ENCODE measurements at places on chromosomes 5 and 9.

DNA sequence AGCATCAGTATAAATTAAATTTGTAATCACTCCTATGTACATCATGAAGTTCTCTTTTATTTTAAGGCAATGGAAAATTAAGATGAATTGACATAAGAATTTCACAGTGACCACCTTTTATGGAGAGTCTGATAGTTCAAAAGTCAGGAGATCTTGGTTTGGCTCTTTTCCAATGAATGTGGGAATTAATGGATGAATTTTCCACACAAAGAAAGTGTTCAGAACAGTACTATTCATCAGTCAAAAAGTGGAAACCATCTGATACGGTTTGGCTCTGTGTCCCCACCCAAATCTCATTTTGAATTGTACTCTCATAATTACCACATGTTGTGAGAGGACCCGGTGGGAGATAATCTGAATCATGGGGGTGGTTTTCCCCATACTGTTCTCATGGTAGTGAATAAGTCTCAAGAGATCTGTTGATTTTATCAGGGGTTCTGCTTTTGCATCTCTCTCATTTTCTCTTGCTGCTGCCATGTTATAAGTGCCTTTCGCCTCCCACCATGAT is 24.5 kb downstream of the CCDC125 start:
- no peak for DNase-seq

GRCh38 chr5:147557876-147558745 is 48.2 kb upstream of the DPYSL3 start:
- no peak for DNase-seq

DNA sequence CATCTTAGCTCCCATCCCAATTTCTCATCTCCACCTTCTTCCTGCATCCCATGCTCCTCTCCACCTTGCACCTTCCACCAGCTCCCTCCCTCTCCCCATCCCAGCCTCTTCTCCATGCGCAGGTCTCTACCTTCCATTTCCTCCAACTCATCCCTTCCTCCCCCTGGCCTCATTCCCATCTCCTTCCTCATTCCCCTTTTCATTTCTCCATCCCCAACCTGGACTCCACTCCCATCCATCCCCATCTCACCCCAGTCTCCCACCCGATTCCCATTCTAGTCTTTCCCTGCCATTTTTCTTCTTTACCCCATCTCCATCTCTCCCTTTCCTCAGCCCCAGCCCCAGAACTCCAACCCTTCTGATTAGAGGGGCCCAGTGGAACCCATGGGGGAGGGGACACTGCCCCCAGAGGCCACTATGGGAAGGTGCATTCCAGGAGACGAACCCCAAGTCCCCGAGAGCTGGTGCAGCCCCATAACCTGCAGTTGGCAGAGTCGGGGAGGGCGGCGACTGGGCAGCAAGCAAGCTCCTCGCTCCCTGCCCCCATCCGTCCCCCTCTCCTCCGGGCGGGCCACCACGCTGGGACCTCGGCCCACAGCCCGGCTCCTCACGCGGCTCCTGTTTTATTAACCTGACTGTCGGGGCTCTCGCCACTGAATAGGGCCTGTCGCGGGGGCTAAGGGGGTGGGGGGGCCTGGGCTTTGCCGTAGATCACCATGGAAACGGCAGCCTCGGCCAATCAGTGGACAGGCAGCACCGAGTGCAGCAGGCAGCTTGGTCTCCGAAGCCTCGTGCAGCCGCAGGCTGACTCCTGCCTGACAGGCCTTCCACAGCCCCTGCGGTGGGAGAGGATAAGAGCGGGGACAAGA is 66.7 kb downstream of the PCDH1 start:
- no peak for DNase-seq

- DNase-seq = no peak
These were observed 9.6 kb upstream of the AMBP start for GRCh38 chr9:114087721-114088120.

DNA sequence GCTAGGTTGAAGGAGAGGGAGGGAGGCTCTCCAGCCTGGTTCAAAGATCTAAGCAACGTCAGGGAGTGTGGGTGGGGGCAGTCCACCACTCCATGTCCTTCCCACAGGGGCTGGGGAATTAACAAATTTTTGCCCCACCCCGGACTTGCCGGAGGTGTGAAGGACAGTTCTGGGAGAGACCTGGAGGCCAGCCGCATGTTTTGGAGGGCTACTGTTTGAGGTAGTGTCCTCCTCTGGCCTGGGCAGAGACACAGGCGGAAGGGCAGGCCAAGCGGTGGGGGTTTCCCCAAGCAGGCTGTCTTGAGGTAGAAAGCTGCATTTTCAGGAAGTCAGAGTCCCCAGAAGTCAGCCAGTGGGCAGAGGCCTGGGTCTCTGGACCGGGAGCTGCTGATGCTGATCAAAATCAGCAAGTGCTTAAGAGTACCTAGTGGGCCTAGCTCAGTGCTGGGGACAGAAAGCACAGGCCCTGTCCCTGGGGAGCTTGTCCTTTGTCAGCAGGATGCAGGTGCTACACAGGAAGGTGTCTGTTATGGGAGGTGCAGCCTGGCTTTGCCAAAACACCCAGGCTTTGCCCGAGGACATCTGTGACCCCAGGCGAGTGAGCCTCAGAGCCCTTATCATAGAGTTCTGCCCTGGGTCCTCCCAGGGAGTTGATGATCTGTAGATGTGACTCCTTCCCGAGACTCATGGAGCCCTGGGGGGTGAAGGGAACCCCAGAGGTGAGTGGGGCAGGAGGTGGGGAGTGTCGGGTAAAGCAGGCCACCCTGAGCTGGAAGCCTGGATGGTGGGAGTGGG is 18.5 kb downstream of the JADE2 start:
- DNase-seq = no peak

DNA sequence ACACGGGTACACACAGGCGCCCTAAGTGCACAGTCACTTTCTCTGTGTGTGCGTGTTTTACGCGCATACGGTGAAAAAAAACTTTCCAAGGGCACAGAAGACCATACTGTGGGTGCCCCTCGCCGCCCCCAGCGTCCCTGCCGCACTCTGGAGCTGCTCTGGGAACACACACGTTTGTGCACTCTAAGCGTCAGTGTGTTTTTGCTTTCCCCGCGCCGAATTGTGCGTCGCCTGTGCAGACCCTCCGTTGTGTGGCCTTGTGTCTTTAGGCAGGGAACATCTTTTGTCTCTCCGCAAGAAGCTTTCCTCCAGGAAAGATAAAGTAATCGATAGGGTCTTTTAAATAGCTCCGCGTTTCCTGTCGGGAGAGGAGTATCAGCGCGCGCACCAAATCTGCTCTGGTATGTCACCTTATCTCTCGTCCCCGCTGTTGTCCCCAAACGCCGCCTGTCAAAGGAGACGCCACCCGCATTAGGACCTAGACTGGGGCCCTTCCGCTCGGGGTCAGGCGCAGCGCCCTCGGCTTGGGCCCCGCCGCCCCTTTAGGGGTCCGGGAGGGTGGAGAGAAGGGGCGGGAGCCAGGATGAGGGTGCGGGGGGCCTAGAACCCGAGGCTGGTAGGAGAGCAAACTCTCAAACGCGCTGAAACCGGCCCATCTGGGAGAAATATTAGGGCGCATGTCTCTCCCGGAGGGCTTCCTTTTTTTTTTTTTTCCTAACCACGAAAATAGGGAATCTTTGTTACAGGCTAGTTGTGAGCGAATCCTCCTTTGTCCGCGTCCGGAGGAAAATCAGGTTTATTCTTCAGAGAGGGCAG is 10.5 kb upstream of the NKX2-5 start:
- no peak for DNase-seq

GRCh38 chr5:145666591-145666990 is 168.6 kb downstream of the PRELID2 start:
- DNase-seq = no peak

GRCh38 chr9:34454571-34455065 is 3.8 kb downstream of the FAM219A start:
- DNase-seq = no peak

DNA sequence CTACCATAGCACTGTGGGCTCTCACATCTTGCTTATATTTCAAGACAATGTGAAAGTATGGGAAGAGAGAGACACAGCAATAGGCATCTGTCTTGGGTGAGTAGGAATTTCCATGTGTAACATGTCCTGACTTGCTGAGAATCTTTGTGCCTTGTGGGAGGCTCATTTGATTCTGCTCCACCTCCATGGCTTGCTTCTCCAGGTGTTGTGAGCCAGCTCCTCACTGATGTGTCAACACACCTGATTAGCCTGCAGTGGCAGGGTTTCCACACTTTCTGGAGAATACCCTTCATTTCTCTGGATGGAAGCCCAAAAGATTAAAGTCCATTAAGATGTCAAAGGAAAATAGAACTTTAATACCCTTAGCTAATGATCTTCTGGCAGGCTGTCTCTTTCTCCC is 613.6 kb downstream of the ZNF608 start:
- DNase-seq = no peak

DNA sequence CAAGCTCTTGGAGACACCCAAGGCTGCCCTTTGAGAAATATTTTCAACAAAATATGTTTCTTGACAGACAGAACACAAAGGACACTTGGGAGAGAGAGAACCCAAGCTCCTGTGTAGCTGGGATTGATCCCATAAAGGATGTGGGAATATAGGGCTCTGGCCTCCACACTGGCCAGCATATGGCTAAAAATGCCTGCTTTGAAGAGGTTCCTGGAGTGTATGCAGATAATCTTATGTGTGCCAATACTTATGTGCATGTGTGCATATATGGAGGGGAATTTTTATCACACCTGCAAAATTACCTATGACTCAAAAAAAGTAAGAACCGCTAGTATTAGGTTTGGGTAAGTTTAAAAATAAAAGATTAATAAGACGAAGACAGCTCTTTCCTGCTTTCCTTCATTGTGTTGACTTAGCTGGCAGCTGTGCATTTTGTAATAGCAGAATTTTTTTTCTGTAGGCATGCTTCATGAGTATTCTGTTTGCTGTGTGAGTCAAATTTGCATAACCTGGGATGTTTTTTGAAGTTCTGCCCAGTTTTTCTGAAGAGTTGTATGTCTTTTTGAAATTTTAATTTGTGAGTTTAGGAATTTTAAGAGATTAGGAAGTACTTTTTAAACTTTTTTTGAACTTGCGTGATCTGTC is 42.6 kb downstream of the HACD4 start:
- no peak for DNase-seq

GRCh38 chr9:129317179-129318011 is 139.3 kb upstream of the IER5L start:
- no peak for DNase-seq

DNA sequence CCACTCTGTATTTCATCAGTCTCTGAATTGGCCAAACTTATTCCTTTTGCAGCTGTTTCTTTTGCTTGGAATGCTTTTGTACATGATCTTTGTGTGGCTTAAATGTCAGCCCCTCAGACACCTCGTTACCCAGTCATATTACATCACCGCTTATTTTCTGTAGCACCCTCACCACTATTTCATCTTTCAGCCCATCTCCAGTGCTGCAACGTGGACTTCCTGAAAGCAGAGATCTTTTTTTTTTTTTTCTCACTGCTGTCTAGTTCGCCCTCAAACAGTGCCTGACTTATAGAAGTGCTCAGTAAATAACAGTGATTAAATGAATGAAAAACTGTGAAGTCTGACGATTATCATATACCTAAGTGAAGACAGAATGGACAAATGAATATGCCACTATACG is 835 bp downstream of the SRA1 start:
- DNase-seq = no peak

DNA sequence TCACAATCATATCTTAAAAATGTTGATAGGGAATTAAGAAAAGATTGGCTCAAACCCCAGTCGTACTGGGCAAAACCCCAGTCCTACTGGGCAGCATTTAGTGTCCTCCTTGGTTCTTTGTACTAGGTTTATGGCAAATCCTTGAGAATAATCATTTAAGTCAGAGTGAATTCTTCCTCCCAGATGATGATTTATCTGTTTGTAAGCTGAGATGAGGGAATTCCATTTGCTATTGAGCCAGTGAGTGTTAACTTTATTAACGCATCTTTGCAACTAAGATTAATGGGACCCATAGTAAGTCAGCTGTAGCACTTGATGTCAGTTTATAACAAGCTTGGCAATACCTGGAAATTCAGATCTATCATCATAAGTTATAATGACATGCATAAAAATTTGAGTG is 821.8 kb upstream of the DMAC1 start:
- no peak for DNase-seq

DNA sequence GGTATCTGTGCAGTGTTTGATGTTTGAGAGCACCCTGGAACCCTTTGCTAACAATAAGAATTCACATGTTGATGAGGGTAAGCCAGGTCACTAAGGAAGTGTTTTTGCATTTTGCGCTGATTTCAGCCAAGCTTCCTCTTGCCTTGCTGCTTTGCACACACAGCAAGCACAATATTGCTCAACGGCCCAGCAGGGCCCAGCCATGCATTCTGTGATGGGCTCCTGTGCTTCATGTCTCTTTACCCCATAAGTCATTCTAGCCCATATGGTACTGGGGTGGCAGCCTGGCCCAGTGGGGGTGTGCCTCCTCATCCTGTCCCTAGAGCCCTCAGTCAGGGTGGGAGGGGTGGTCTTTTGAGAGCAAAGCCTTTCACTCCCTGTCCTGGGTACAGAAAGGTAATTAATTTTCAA is 481.3 kb downstream of the GADD45G start:
- DNase-seq = no peak

DNA sequence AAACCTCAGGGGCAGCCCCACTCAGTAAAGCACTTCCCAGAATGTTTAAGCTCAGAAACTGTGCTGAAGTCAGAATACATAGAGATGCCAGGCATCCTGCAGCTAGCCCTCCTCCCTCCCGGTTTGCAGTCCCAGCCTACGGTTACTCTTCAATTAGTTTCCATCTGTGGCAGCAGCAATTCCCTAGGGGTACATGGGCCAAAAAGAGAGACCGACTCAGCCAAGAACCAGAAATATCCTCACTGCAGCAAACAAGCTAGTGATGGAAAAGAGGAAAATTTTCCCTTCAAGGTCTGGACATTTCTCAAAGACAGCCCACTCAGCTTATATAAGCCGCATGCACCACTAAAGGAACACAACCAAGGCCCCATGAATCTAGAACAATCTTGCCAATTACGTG is 89.1 kb upstream of the PPP2R2B start:
- no peak for DNase-seq

- DNase-seq = no peak
These were observed 60.2 kb downstream of the MLLT3 start for GRCh38 chr9:20562051-20562450.

- no peak for DNase-seq
These were observed 94.7 kb downstream of the KLHL3 start for GRCh38 chr5:137641148-137641547.

GRCh38 chr5:78245136-78245535 is 49.4 kb downstream of the AP3B1 start:
- no peak for DNase-seq

- DNase-seq = no peak
These were observed 1640.9 kb upstream of the C9orf72 start for GRCh38 chr9:29214154-29214689.

GRCh38 chr5:76689321-76690036 is 26.4 kb upstream of the F2R start:
- no peak for DNase-seq

DNA sequence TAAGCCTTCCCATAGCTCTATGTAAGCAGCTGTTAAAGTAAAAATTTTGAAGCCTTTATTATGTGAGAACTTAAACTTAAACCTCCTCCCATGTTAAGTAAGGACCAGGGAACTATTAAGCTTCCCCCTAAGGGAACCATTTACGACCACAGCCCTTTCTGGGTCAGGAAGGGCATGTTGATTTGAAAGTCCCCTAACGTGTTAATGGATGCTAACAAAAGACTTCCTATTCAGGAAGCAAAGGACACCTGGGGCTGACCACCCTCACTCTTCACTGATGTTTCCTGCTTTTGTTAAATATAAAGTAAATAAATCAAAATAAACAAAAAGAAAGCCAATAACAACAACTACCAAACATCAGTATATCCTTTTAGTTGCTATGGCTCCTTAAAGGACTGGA is 170.6 kb upstream of the RFX3 start:
- no peak for DNase-seq

Data from stimulated activated CD4-positive, alpha-beta T cell treated with anti-CD3 and anti-CD28 coated beads, TNF-alpha, amount 100 ng/mL, for 4 hours (primary cell).